ENCODE measurements at places on chromosomes 3 and 15. TPM values are rescaled to one million over a fixed set of nuclear protein-coding genes. Genes with fewer than 3 reads are reported as not detected.

GRCh38 chr15:60408463-60408981 lies 10.7 kb upstream of the ANXA2 start:
- no peak for DNase-seq
- no peaks in the 10 kb centered on the region for H3K27me3 ChIP-seq
- peaks cover 19% of the 10 kb centered on the region for H3K4me1 ChIP-seq
- H3K4me3 ChIP-seq: no peak overlapping the region
- H3K27ac ChIP-seq: peak overlapping the region; percentile 55

GRCh38 chr3:160044121-160044520 lies 55.5 kb downstream of the IL12A start:
- H3K4me1 ChIP-seq: no peaks in the 10 kb centered on the region
- no peaks in the 10 kb centered on the region for H3K36me3 ChIP-seq
- H3K4me3 ChIP-seq: no peak overlapping the region
- peaks cover 7% of the 10 kb centered on the region for H3K27me3 ChIP-seq
- DNase-seq: no peak

- no peak overlapping the region for H3K4me3 ChIP-seq
- DNase-seq: no peak
- H3K27me3 ChIP-seq: no peaks in the 10 kb centered on the region
These were observed 14.9 kb upstream of the DPH6 start for GRCh38 chr15:35560870-35561269.

GRCh38 chr3:40996382-40996781 lies 202.9 kb upstream of the CTNNB1 start:
- no peaks in the 10 kb centered on the region for H3K4me1 ChIP-seq
- no peaks in the 10 kb centered on the region for H3K36me3 ChIP-seq
- no peak for DNase-seq
- no peak overlapping the region for H3K4me3 ChIP-seq
- H3K27ac ChIP-seq: no peak overlapping the region

DNA sequence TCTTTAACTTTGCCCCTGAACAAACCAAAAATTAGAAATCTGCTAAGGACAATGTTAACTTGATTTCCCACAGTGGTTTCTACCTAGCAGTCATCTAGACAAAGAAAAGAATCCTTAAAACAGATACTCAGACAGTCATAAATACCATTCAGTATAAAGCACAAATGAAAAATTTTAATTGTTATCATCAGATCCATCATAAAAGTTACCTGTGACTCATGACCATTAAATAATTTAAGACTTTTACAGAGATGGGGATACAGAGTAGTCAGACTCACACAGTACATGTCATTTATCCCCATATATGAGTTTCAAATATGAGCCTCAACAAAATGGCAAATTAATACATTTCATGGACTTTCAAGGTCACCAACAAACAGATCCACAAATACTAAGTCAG lies 116.8 kb downstream of the HERC1 start:
- DNase-seq: no peak
- H3K4me1 ChIP-seq: no peaks in the 10 kb centered on the region
- no peaks in the 10 kb centered on the region for H3K27me3 ChIP-seq
- no peak overlapping the region for H3K4me3 ChIP-seq

DNA sequence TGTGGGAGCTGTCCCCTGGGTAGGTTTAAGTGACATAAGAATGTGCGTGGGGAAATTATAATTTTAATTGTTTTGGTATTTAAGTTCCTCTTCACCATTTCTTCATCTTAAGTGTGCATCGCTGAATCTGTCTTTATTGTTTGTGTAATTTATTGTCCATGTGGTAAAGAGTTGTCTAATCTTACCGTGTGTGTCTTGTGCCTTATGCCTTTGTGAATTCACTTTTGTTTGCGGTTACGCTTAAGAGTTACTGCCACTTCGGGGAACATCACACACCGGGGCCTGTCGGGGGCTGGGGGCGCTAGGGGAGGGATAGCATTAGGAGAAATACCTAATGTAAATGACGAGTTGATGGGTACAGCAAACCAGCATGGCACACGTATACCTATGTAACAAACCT lies 767 bp downstream of the WDR48 start:
- H3K27ac ChIP-seq: peak overlapping the region; percentile 88
- H3K36me3 ChIP-seq: no peaks in the 10 kb centered on the region
- peaks cover 2% of the 10 kb centered on the region for H3K4me1 ChIP-seq
- DNase-seq: no peak

DNA sequence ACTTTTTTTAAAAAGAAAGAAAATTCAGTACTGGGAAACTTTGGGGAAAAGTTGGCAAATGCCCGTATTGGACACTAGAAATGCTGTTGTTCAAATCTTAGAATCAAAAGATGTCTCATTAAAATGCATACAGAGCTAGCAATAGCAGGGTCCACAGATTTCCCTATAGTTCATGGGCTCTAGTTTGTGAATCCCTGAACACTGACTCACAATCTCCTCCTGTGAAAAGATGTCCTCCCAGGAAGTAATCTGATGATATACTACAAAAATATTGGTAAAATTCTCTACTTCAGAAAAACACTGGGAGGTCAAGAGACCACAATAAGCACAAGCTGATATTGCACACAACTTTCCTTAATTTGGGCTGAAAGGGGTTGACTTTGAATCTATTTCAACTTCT lies 568.4 kb upstream of the ZNF385D start:
- H3K4me1 ChIP-seq: no peaks in the 10 kb centered on the region
- H3K4me3 ChIP-seq: no peak overlapping the region
- no peaks in the 10 kb centered on the region for H3K36me3 ChIP-seq
- no peak overlapping the region for H3K27ac ChIP-seq

CLDN16 gene
- total RNA-seq: not detected

DNA sequence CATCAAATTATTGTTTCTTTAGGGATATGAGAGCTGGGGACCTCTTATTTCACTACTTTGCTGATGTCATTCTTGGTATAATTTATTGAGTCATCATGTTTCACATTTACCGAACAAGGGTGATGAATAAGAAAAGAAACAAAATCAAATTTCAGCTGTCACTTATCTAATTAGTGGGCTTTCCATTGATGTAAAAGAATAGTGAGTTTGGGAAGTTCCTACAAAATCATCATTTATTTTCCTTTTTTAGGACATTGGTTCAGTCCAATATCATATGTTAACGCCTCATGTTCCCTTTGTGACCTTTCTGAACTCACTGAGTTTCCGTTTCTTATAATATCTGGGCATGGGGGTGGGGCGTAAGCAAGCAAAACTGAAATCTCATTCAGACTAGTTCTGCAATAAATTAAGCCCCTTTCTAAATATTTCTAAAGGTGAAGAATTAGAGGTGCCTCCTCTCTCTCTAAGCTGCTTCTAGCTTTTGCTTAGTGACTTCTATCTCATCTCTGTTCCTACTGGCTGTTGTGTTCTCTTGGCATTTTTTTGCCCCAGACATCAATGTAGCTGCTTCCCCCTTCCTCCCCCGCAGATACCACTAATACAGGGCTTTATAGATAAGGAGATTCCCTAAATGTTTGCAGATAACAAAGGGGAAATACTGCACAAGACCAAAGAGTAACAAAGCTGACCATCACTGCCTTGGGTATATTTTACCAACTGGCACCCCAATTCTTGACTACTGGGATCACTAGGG lies 238.0 kb upstream of the CTNNB1 start:
- H3K36me3 ChIP-seq: no peaks in the 10 kb centered on the region
- no peak overlapping the region for H3K4me3 ChIP-seq
- no peaks in the 10 kb centered on the region for H3K4me1 ChIP-seq
- no peak for DNase-seq
- no peak overlapping the region for H3K27ac ChIP-seq
- H3K27me3 ChIP-seq: no peaks in the 10 kb centered on the region

All from Panc1 (cell line).